ENCODE measurements at places on chromosomes 12 and 14. TPM values are rescaled to one million over a fixed set of nuclear protein-coding genes. Genes with fewer than 3 reads are reported as not detected.

TMEM19 gene
- total RNA-seq = 45.9 TPM

KRT74 gene
- not detected for total RNA-seq

WNT5B gene
- 47.6 TPM for total RNA-seq

GPR162 gene
- 0.96 TPM for total RNA-seq

GTF2H3 gene
- 60.0 TPM for total RNA-seq

AQP5 gene
- total RNA-seq = not detected

DIO2 gene
- total RNA-seq = 27.0 TPM

JAG2 gene
- 0.58 TPM for total RNA-seq

GZMH gene
- not detected for total RNA-seq

HOXC12 gene
- not detected for total RNA-seq

PLEKHD1 gene
- total RNA-seq = not detected

OR4N5 gene
- total RNA-seq = not detected

IL25 gene
- total RNA-seq = not detected

RTL1 gene
- total RNA-seq = not detected

FOXA1 gene
- not detected for total RNA-seq

All from regular cardiac myocyte (primary cell).